ENCODE measurements at places on chromosomes 6 and 20. TPM values are rescaled to one million over a fixed set of nuclear protein-coding genes. Genes with fewer than 3 reads are reported as not detected.

Gene HLA-C
- total RNA-seq: 957 TPM

Gene FAM217A
- not detected for total RNA-seq

Gene TTK
- total RNA-seq: 2.5 TPM

Gene PSORS1C2
- not detected for total RNA-seq

Gene RUNX2
- 3.1 TPM for total RNA-seq

Gene SNAP25
- 0.53 TPM for total RNA-seq

Gene IRF4
- not detected for total RNA-seq

Gene C20orf202
- 0.07 TPM for total RNA-seq

Gene EYS
- total RNA-seq: under 0.01 TPM

Gene HCRTR2
- not detected for total RNA-seq

Gene CST7
- total RNA-seq: not detected

Gene ABRACL
- total RNA-seq: 17.8 TPM

Gene PLCB4
- 6.9 TPM for total RNA-seq

Gene TRAPPC3L
- not detected for total RNA-seq

Gene SPATA25
- 0.65 TPM for total RNA-seq

Gene FOXO3
- 59.6 TPM for total RNA-seq

Gene KCNK17
- not detected for total RNA-seq

Gene SLC44A4
- total RNA-seq: not detected

Gene RNF144B
- total RNA-seq: 2.7 TPM

Gene KIF13A
- 88.7 TPM for total RNA-seq

Gene GTSF1L
- total RNA-seq: not detected

Gene SIRPB1
- not detected for total RNA-seq

Gene PKHD1
- not detected for total RNA-seq

Gene CEP162
- total RNA-seq: 2.7 TPM

Gene ECT2L
- not detected for total RNA-seq

Gene TRIM15
- total RNA-seq: not detected

Gene MDN1
- 27.3 TPM for total RNA-seq

Gene PGBD1
- total RNA-seq: 4.9 TPM

Gene KHDC1L
- total RNA-seq: not detected

Gene MARCKS
- total RNA-seq: 101 TPM

Gene RAET1L
- total RNA-seq: not detected

Gene SLC12A5
- total RNA-seq: 0.07 TPM

Gene PROKR2
- total RNA-seq: not detected

Gene ADA
- total RNA-seq: 12.0 TPM

Gene SLC22A16
- not detected for total RNA-seq

Gene PAX1
- total RNA-seq: not detected

Gene TXLNB
- total RNA-seq: 0.03 TPM

Gene SEMG1
- not detected for total RNA-seq

Gene BAG2
- 16.6 TPM for total RNA-seq

Gene ZSCAN26
- 16.4 TPM for total RNA-seq

Gene EYA4
- 0.65 TPM for total RNA-seq

Gene AURKA
- total RNA-seq: 6.0 TPM

Gene BHLHE23
- total RNA-seq: not detected

Gene GSTA1
- total RNA-seq: 0.26 TPM

Gene CGA
- not detected for total RNA-seq

Gene MDFI
- 0.33 TPM for total RNA-seq

Gene ZNF133
- 23.0 TPM for total RNA-seq

Gene PRDM13
- total RNA-seq: not detected

Gene IP6K3
- 0.20 TPM for total RNA-seq

Gene HRH3
- not detected for total RNA-seq

Gene DLL1
- 0.78 TPM for total RNA-seq

Gene MEI4
- total RNA-seq: not detected

All from smooth muscle cell of the pulmonary artery (primary cell).